ENCODE measurements at places on chromosomes 12 and 14.

- DNase-seq = no peak
Measured at GRCh38 chr14:94043756-94044475, 17.8 kb downstream of the OTUB2 start.

- DNase-seq = no peak
Measured at GRCh38 chr12:124440031-124440626, 127.3 kb downstream of the NCOR2 start.

DNA sequence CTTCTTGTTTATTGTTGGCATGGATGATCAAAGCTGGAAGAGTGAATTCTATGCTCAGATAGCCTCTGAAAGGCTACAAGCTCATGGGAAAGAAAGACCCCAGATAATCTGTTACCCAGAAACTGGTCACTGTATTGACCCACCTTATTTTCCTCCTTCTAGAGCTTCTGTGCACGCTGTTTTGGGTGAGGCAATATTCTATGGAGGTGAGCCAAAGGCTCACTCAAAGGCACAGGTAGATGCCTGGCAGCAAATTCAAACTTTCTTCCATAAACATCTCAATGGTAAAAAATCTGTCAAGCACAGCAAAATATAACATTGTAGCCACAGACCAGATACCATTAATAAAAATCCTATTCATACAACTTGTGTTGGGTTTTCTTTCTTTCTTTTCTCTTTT lies 7.2 kb downstream of the ACOT6 start:
- no peak for DNase-seq

GRCh38 chr12:46221255-46222128 lies 47.4 kb downstream of the SLC38A1 start:
- no peak for DNase-seq

DNA sequence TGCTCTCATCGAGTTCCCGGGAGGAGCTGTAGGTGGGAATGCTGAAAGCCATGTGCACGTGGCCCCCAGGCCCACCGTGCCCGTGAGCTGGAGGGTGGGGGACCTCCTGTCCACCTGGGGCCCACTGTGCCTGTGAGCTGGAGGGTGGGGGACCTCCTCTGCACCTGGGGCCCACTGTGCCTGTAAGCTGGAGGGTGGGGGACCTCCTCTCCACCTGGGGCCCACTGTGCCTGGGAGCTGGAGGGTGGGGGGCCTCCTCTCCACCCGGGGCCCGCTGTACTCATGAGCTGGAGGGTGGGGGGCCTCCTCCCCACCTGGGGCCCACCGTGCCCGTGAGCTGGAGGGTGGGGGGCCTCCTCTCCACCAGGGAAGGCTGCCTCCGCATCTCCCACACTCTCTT lies 13.9 kb upstream of the NUDT14 start:
- DNase-seq = no peak

GRCh38 chr12:98253207-98254037 lies 262.0 kb upstream of the TMPO start:
- DNase-seq = peak; percentile 84

DNA sequence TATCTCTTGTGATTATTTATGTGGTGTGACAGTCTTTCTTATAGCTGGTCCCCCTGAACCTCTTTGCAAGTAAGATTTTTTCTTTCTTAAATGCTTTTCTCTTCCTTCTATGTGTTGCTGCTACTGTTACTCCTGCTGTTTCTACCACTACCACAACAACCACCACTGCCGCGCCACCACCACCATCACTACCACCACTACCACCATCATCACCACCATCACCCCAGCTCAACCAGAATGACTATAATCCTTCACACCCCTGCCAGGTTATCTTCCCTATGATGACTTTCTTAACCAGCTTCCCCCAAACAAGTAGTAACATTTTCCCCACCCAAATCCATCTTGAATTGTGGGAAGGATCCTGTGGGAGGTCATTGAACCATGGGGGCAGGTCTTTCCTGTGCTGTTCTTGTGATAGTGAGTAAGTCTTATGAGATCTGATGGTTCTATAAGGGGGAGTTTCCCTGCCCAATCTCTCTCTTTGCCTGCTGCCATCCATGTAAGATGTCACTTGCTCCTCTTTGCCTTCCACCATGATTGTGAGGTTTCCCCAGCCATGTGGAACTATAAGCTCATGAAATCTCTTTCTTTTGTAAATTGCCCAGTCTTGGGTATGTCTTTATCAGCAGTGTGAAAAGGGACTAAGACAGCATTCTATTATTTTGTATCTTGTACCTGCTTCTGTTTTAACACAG lies 52.2 kb downstream of the CHST11 start:
- DNase-seq = no peak

GRCh38 chr12:130504840-130505175 lies 167.1 kb downstream of the PIWIL1 start:
- DNase-seq = no peak

DNA sequence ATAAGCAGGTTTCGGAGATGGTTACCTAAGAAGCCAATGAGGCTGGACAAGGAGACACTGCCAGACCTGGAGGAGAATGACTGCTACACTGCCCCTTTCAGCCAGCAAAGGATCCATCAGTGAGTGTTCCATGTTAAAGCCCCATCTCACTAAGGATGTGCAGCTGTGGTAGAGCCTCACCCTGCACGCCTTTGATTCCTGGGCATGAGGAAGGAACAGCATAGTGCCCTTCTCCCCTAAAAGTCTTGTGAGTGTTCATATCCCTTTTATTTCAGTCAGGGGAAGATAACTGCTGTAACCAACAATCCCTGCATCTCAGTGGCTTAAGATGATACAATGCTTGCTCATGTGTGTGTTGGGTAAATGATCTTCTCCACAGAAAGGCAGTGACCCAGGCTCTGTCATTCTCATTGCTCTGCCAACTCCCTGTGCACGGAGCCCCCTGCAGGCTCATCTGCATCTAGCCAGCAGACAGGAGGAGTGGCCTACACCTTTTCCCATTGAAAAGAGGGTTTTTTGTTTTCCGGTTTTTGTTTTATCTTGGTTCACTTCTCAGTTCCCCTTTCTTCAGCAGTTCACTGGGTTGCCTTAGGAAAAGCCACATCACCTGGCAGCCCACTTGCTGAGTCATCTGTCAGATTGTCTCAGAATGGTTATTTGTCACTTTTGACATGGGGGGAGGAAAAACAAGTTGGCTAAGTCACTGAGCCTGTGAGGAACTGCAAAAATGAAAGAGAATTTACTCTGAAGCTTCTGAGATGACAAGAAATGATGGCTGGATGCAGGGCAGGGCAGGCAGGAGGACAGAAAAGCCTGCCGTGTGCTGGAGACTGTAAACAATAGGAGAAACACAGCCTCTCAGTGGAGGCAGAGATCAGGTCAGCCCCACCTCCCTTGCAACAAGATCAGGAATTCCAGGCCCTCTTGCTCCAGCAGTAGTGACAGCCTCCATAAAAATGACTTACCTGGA lies 193.3 kb downstream of the ANO4 start:
- DNase-seq = peak; percentile 17

DNA sequence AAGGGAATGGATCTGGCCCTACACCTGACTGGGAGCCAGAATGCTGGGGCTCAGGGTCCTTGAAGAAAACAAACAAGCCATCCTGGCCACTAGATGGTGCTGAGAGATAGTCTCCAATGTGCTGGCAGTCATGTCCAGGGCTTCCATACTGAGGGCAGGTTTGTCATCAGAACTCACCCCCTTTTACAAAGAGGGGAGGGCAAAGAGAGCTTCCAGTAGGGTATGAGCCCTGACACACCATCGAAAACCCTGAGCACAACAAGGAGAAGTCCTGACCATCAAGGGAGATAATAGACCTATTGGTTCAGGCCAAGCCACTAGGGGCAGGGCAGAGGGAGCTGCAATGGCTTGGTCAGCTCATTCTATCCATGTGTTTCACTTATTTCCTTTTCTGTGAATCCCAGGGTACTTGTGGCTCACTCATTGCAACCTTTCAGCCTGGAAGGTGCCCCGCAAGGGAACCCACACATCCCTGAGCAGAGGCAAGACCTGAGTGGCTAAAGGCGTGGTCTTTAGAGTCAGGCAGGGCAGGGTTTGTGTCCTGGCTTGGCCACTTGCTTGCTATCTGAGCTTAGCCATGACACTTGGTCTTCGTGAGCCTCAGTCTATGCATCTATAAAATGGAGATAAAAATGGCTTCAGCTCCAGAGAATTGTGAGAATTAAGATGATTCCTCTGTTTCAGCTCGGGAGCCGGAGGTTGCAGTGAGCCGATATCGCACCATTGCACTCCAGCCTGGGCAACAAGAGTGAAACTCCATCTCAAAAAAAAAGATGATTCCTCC lies 6.2 kb upstream of the PLEKHH1 start:
- DNase-seq = peak; percentile 55

DNA sequence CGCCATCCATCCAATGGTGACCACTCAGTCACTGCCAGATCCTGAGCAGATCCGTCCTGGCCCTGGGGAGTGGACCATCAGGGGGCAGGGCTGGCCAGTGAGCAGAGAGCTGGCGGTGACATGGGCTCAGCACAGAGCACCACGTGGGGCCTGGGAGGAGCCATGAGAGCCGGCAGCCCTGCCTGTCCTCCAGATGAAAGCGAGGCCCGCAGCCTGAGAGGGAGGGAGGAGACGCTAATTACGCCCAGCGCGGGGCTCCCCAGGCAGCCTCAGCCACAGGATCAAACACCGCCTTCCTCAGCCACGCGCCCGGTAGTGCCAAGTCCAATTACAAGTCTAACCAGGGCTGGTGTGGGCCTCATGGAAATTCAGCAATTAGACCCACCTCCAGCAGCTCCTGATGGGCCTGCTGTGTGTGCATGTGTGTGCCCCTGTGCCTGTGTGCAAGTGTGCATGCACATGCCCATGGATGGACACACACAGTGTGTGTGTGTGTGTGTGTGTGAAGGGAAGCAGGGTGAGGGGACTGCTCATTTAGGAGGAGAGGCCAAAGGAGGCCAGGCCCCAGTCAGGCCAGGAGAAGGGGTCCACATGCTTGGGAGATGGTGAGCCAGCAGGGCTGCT lies 68.0 kb downstream of the KIF26A start:
- DNase-seq = peak; percentile 72

DNA sequence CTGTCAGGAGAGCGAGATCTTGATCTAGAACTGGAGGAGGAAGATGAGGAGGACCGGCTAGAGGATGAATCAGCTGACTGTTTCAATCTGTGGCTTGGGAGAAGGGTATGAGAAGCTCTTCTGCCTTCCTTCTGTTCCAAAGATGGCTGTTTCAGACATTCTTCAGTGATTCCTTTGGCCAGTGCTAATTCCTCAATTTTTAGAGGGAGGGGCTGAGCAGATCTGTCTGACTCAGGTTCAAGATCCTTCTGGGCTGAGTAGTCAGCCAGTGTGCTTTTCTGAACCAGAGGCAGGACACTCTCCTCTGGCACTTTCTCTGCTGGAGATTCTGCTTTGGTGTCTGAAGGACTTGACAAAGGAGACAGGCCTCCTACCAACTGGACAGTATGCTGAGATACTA lies 15.2 kb downstream of the ACIN1 start:
- DNase-seq = no peak

DNA sequence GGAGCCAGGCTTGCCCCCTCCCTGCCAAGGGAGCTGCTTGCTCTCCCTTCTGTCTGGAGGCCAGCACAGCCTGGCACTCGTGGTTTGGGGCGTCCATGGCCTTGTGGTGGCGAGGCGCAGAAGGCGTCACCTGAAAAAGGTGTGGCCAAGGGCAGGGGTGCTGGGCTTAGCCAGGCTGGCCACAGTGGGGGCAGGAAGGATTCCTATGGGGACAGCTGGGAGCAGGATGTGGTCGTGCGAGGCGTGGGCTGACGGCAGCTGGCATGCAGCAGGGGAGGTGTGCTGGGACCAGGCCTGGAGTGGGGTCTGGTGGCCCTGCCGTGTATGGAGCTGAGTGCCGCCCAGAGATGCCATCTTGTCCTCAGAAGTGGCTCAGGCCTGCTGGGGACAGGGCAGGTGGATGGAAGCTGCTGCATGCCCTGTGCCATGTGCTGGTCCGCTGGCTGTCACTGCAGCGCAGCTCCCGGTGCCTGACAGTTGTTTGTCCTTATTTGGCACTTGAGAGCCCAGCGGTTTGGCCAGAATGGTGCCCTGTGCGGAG lies 30.0 kb downstream of the SH2B3 start:
- no peak for DNase-seq
